ENCODE measurements at places on chromosomes 4 and X.

DNA sequence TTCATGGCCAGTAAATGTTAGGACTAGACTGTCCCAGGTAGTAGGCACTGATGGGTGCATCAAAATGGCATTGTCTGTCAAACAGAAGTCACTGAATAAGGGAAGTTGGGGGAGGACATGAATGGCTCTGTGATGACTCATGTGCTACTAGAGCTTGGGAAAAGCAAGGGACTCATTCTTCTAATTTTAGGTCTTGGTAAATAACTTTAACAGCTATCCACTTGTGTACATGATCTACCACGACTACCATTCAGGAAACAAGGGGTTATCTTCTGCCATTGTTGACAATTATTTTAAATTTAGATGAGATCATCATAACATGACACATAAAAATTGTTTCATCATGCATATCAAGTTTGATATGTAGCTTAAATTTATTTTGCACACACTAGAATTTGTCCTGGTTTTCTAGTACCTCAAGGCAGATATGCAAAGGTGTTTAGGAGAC is 6.3 kb downstream of the AREG start:
- H3K4me3 ChIP-seq = no peak overlapping the region
- H3K27ac ChIP-seq = no peak overlapping the region
- H3K27me3 ChIP-seq = no peaks in the 10 kb centered on the region
- H3K4me1 ChIP-seq = no peaks in the 10 kb centered on the region

GRCh38 chr4:56261027-56261426 is 126.3 kb downstream of the AASDH start:
- H3K4me1 ChIP-seq = no peaks in the 10 kb centered on the region
- H3K4me3 ChIP-seq = no peak overlapping the region
- no peaks in the 10 kb centered on the region for H3K27me3 ChIP-seq
- DNase-seq = no peak
- H3K36me3 ChIP-seq = no peaks in the 10 kb centered on the region
- no peak overlapping the region for H3K27ac ChIP-seq

GRCh38 chr4:100208459-100208858 is 18.2 kb upstream of the DDIT4L start:
- no peak for DNase-seq
- no peaks in the 10 kb centered on the region for H3K27me3 ChIP-seq
- H3K4me3 ChIP-seq = no peak overlapping the region
- H3K36me3 ChIP-seq = no peaks in the 10 kb centered on the region

DNA sequence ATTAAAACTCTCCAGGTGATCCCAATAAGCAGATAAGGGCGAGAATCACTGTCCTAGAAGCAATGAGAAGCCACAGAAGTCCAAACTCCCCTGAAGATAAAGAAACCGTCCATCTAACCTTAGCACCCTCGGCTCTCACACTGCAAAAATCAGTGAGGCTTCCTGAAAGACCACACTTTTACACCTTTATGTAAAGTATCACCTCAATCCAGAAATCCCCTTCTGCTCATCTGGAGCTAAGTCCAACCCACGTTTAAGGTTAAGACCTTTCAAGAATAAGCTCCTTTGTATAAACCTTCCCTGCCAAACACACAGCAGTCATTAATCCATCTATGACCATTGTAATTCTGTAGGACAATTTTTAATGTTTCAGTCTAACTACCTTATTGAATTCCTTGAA is 41.7 kb downstream of the LIN54 start:
- no peak overlapping the region for H3K4me3 ChIP-seq
- no peak for DNase-seq
- peaks cover 3% of the 10 kb centered on the region for H3K36me3 ChIP-seq
- no peaks in the 10 kb centered on the region for H3K4me1 ChIP-seq
- no peaks in the 10 kb centered on the region for H3K27me3 ChIP-seq

DNA sequence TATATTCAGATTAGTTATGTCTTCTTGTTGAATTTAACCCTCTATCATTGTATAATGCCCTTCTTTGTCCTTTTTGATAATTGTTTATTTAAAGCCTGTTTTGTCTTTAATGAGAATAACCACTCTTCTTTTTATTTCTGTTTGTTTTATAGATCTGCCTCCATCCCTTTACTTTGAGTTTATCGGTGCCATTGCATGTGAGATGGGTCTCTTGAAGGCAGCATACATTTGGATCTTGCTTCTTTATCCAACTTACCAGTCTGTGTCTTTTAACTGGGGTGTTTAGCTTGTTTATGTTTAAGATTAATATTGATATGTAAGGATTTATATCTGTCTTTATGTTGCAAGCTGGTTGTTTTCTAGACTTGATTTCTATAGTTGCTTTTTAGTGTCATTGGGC is 115.8 kb downstream of the RTL3 start:
- H3K36me3 ChIP-seq = no peaks in the 10 kb centered on the region
- H3K27me3 ChIP-seq = no peaks in the 10 kb centered on the region
- no peaks in the 10 kb centered on the region for H3K4me1 ChIP-seq
- no peak overlapping the region for H3K27ac ChIP-seq

- no peak for DNase-seq
- no peak overlapping the region for H3K27ac ChIP-seq
- no peaks in the 10 kb centered on the region for H3K36me3 ChIP-seq
- no peaks in the 10 kb centered on the region for H3K27me3 ChIP-seq
- peaks cover 9% of the 10 kb centered on the region for H3K4me1 ChIP-seq
- no peak overlapping the region for H3K4me3 ChIP-seq
These were observed 84.6 kb upstream of the TRIM2 start for GRCh38 chr4:153119626-153120025.

- no peaks in the 10 kb centered on the region for H3K4me1 ChIP-seq
- no peak for DNase-seq
- no peaks in the 10 kb centered on the region for H3K27me3 ChIP-seq
- H3K4me3 ChIP-seq = no peak overlapping the region
- no peak overlapping the region for H3K27ac ChIP-seq
These were observed 47.6 kb upstream of the NEUROG2 start for GRCh38 chr4:112563431-112564200.

- H3K36me3 ChIP-seq = no peaks in the 10 kb centered on the region
- 0 out of 2 replicates have a peak, but pooled peaks cover 3% of the 10 kb centered on the region for H3K4me1 ChIP-seq
- peak; percentile 50 for DNase-seq
These were observed 30.0 kb downstream of the PAPSS1 start for GRCh38 chr4:107689912-107690587.

DNA sequence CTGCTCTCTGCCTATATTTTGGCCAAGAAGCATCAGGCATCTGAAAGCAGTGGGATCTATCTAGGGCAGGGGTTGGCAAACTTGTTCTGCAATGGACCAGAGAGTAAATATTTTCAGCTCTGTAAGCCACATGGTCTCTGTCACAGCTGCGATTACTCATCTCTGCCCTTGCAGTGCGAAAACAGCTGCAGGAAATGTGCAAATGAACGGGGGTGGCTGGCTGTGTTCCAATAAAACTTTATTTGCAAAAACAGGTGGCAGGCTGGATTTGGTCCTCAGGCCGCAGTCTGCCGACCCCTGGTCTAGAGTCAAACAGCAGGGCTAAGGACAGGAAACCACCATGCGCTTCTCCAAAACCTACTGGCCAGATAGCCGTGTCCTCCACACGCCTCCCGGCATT is 48.6 kb downstream of the ACOX3 start:
- DNase-seq = no peak
- H3K27me3 ChIP-seq = no peaks in the 10 kb centered on the region
- H3K4me3 ChIP-seq = no peak overlapping the region
- no peaks in the 10 kb centered on the region for H3K36me3 ChIP-seq

GRCh38 chr4:119682099-119682498 is 53.5 kb upstream of the PDE5A start:
- no peak for DNase-seq
- no peaks in the 10 kb centered on the region for H3K36me3 ChIP-seq
- H3K27me3 ChIP-seq = no peaks in the 10 kb centered on the region
- no peak overlapping the region for H3K4me3 ChIP-seq
- H3K4me1 ChIP-seq = peaks cover 41% of the 10 kb centered on the region

DNA sequence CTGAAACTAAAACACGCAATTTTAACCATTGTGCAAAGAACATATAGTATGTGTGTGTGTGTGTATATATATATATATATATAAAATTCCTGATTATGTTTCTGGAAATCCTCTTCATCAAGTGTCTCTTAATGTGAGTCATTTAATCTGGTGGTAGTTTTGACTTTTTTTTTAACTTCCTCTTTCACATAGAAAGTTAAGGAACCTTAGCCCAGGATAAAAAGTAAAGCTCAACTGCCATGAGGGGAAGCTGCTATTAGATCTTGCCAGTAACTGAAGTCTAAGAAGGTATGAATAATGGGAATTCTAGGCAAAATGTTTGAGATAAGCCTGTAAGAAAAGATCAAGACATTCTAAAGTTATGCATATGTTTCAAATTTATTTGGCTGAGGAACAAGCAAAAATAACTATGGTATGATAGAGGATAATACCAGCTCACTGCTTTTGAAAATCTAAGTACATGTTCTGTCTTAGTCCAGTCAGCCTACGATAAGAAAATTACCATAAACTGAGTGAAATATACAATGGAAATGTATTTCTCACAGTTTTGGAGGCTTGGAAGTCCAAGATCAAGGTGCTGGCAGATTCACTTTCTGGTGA is 757.0 kb downstream of the TRAM1L1 start:
- H3K36me3 ChIP-seq = no peaks in the 10 kb centered on the region
- no peak for DNase-seq
- H3K4me3 ChIP-seq = no peak overlapping the region
- H3K27me3 ChIP-seq = no peaks in the 10 kb centered on the region
- H3K4me1 ChIP-seq = no peaks in the 10 kb centered on the region
- no peak overlapping the region for H3K27ac ChIP-seq

DNA sequence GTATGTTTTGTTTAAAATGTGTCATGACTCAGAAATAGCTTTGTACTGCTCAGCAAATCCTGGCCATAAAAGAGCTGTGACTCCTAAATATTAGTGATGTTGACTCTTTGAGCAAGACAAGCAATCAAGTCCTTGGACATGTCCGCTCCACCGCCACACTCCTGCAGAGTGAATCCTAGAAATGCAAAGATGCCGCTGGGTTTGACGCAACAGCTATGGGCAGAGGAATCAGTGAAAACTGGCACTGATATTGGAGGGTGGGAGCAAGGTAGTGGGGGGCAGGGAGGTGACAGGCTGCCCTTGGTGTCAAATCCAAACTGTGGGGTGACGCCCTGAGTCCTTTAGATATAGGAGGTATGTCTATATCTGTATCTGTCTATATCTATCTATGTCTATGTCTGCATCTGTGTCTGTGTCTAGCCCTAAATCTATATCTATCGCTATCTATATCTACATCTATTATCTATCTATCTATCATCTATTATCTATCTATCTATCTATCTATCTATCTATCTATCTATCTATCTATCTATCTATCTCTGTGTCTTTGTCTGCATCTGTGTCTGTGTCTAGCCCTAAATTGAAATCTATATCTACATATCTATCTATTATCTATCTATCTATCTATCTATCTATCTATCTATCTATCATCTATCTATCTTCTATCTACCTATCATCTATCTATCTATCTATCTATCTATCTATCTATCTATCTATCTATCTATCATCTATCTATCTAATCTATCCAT is 129.7 kb downstream of the CPE start:
- DNase-seq = no peak
- no peaks in the 10 kb centered on the region for H3K4me1 ChIP-seq
- H3K27me3 ChIP-seq = no peaks in the 10 kb centered on the region
- no peak overlapping the region for H3K27ac ChIP-seq

GRCh38 chrX:69186651-69187050 is 21.4 kb upstream of the PJA1 start:
- no peak for DNase-seq
- H3K4me3 ChIP-seq = no peak overlapping the region

DNA sequence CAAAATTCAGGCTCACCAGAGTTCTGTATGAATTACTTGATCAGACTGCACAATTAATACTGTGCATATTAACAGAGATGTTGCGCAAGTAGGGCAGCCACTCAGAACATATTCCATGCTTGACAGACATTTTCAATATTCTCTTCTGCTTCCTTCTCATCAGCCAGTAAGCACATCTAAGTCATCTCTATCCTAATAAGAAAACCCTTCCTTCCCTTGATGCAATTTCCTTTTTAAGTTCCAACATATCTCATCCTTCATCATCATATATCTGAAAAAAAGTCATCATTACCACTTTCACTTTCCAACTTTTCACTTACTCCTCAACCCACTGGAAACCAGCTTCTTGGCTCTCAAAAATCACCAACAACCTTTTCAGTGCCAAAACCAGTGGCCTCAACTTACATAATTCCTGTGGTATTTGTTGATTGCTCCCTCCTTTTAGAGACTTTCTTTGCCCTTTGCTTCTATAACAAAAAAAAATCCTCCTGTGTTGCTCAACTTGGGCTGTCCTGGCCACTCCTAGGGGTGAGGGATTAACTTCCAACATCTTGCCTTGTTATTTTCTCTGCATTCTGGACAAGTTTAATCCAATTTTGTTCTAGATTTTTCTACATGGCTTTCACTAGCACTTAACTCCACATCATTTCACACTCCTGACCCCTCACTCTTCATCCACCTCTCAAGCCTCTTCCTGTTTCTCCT is 14.1 kb downstream of the MBNL3 start:
- H3K27me3 ChIP-seq = peaks cover 11% of the 10 kb centered on the region
- no peaks in the 10 kb centered on the region for H3K4me1 ChIP-seq
- H3K36me3 ChIP-seq = no peaks in the 10 kb centered on the region
- no peak overlapping the region for H3K27ac ChIP-seq
- no peak for DNase-seq
- H3K4me3 ChIP-seq = no peak overlapping the region

GRCh38 chr4:170145120-170145519 is 55.4 kb upstream of the AADAT start:
- no peak for DNase-seq
- no peaks in the 10 kb centered on the region for H3K27me3 ChIP-seq
- no peaks in the 10 kb centered on the region for H3K36me3 ChIP-seq
- no peak overlapping the region for H3K4me3 ChIP-seq
- no peaks in the 10 kb centered on the region for H3K4me1 ChIP-seq

DNA sequence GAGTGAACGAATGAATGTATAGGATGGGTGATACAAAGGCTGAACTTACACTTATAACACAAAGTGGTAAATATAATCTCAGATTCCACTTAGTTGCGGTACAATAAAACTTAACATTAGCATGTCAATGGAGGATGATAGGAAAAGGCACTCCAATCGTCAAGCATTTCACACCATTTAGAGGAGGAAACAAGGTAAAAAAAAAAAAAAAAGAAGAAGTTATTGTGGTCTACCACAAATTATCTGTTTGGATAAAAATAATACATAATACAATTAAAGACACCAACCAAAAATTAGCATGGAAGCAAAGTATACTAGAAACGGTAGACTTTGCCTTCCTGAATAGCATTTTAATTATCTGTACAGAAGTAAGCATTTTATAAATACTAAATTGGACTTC is 205.5 kb downstream of the PPP3CA start:
- no peak for DNase-seq
- no peak overlapping the region for H3K4me3 ChIP-seq
- no peaks in the 10 kb centered on the region for H3K36me3 ChIP-seq

- no peaks in the 10 kb centered on the region for H3K27me3 ChIP-seq
- no peaks in the 10 kb centered on the region for H3K4me1 ChIP-seq
- DNase-seq = no peak
- H3K4me3 ChIP-seq = no peak overlapping the region
- no peaks in the 10 kb centered on the region for H3K36me3 ChIP-seq
These were observed 89.1 kb downstream of the MID1IP1 start for GRCh38 chrX:38890326-38890725.

DNA sequence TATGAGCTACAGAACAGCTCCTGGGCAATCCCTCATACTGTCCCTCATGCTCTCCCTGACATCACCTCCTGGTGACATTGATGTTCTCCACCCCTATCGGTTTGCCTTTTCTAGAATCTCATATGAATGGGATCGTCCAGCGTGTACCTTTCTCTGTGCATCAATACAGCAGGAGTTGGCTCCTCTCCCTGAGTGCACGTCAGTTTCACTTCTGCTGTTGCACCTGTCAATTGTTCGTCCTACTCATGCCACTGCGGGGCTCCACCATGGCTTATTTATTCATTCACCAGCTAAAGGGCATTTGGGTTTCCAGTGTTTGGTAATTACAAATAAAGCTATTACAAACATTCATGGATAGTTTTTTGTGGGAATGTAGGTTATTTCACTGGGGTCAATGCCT is 269.1 kb upstream of the ZFP42 start:
- H3K36me3 ChIP-seq = no peaks in the 10 kb centered on the region
- H3K4me3 ChIP-seq = no peak overlapping the region
- H3K27me3 ChIP-seq = no peaks in the 10 kb centered on the region
- H3K27ac ChIP-seq = no peak overlapping the region

All from Panc1 (cell line).